Hematopoietic multipotent progenitor cell treated with erythropoietin and hydrocortisone succinate and interleukin-3 and kit ligand, for 8 days (in vitro differentiated cells): ENCODE measurements at places on chromosomes 2 and 18.

DNA sequence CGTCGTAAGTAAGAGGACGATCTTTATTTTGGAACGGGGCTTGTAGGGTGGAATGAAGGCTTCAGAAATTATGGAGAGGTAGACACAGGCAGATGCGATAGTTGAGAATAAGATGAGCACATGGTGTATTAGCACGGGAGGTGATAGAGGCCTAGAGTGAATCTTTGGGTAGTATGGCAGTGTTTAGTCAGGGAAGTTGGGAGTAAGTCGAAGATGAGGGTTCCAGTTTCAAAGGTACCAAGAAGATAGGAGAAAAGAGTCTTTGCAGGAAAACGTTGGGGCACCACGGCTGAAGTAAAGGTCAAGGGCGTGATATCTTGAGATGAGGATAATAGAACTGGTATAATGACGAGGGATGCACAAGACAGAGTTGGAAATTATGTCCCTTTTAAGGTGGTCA, 654 bp downstream of the PIK3C3 start:
- peak; percentile 44 for DNase-seq

GRCh38 chr2:98731894-98732349, 990 bp upstream of the MGAT4A start:
- DNase-seq, result no peak

DNA sequence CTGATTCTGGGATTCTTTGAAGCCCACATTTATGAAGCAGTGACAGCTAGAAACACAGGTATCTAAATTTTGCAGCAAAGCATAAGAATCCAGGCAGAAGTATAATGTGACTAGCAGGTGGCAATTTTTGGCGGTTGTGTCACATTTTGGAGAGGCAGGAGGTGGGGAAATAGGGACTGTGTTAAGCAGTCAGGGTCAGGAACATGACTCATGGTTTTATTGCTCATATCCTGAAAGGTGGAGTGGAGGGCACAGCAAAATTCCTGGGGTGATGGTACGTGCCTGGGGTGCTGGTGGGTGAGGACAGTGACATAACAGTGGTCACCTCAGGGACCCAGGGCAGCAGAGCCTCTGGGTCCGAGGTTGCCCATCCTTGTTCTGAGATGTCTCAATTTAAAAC, 63.5 kb upstream of the TTN start:
- no peak for DNase-seq

- no peak for DNase-seq
These were observed 256.2 kb downstream of the PIK3C3 start for GRCh38 chr18:42211201-42211600.

DNA sequence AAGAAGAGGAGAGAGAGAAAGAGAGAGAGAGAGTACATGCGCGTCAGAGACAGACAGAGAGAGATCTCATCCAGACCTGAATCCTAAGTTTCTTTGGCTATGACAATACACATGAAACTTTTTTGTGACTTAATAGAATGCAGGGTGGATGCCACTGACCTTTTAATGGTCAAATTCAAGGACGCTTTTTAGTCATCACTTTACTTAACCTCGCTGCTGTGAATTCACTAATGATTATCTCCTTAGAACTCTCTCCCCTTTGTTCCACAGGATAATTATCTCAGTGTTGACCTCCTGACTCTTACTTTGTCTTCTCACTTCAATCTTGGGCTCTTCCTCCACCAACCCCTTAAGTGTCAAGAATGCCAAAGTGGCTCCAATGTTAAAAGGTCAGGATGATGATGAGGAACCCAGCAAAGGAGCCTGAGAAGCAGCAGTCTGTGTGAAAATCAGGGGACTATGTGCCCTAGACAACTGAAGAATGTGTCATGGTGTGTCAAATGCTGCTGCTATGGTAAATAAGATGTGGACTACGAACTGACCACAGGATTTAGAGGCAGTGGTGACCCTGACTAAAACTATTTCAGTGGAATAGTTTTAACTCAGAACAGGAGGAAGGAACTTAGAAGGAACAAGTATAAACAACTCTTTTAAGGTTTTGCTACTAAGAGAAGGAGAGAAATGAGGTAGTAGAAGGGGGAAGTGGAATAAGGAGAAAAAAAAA, 382.1 kb downstream of the ZEB2 start:
- no peak for DNase-seq

GRCh38 chr2:109174214-109174613, 45.2 kb downstream of the SH3RF3 start:
- no peak for DNase-seq

GRCh38 chr2:5915881-5916310, 223.7 kb downstream of the SOX11 start:
- DNase-seq, result peak; percentile 41

DNA sequence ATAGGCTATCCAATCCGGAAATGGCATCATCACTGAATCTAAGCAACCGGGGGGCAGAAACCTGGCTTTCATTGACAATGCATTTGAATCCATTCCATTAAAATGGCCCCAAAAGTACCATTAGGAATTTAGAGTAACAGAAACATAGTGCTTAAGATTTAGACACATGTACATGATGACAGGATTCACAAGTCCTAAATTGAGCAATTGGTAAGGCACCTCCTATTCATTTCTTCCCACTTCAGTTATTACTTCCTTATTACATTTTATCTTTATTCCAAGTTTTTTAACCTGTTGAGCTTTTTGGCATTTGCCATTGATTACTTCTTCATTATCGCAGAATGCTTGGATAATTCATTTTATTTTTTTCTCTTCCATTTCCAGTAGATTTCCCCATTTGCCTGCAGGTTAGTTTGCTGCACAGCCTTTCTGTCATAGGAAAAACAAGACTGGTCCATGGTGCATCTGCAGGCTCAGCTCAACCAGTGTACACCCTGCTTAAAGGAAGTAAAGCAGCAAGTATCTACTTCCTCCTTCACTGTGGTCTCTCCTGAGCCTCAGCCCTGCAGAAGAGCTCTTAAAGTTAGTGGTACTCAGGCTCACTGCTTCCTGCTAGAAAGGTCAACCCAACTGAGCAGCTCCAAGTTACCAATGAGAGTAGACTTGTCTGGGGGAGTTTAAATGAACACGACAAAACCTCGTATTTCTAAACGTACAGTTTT, 89.2 kb downstream of the DOCK10 start:
- DNase-seq, result peak; percentile 7

DNA sequence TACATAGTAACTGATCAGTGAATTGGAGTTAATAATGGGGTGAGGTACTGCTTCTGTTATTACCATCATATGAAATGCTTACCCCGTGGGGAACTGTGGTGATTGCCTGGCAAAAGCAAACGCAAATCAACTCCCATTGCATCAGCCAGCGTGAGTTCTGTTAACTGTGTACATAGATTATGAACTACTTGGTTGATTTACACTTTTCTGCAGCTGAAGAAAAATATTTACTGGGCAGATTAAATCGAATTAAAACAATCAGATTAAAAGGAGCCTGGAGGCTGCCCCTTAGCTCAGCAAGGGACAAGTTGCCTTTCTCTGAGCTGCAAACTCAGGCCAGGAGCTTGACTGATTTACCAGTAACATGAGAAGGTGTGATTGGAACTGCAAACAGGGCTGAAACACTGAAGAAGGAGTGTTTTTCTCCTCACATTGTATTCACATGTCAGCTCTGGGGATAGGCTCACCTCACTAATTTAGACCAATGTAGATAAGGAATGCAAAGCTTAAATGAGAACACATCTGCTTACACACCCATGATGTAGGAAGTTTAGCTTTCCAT, 220.1 kb downstream of the OSR1 start:
- DNase-seq, result no peak
